ENCODE measurements at places on chromosomes 4 and X.
A peak's percentile ranks its signal among the peaks of the same experiment; 100 is the strongest.

- no peak for DNase-seq
Observed at GRCh38 chr4:152398060-152398459, 137.8 kb downstream of the FBXW7 start.

DNA sequence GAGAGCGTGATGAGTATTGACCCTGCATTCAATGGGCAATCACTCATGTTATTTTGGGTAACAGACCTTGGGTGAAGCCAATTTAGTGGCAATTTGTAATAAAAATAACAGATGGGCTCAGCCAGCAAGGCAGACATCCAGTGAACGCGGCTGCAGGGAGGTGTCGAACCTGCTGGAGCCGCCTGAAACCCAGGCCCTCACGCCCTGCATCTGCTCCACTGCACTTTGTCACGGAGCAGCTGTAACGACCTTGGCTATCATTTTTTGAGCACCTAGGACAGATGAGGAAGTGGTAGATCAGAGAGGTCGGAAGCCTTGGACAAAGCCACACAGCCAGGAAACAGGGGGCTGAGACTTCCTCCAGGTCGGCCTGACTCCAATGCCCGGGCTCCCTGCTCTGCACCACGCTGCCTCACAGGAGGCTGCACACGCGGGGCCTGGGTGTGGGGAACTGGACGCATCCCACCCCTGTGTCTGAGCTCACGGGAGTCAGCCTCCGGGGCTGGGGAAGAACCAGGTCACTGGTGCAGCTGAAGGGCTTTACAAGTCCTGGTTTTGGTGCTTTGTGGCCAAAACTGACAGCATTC lies 19.4 kb downstream of the HMX1 start:
- DNase-seq, result no peak

- no peak for DNase-seq
Observed at GRCh38 chr4:101791182-101791558, 640 bp downstream of the BANK1 start.

- peak; percentile 65 for DNase-seq
Observed at GRCh38 chr4:141375855-141376254, 155.2 kb downstream of the ZNF330 start.

DNA sequence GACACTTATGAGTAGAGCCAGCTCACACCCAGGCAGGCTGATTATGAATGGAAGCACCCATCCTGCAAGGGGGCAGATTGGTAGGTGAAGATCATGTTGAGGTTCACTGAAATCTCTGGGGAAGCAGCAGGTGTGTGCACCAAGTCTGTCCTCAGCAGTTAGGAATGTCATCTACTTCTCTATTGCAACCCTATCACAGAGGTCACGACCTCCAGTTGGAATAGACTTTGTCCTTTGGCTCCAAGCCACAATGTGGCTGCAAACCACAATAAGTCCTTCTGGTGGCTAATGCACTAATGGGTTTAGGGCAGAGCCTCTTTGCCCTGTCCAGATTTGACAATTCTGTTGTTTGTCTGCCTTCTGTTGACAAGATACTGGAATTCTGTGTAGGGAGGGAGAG lies 1056.7 kb downstream of the PCDH19 start:
- no peak for DNase-seq

Data from endothelial cell of umbilical vein (primary cell).